ENCODE measurements at places on chromosomes 11 and 22.
A peak's percentile ranks its signal among the peaks of the same experiment; 100 is the strongest.

GRCh38 chr11:12186701-12187100 lies 76.3 kb downstream of the MICAL2 start:
- no peak for DNase-seq

DNA sequence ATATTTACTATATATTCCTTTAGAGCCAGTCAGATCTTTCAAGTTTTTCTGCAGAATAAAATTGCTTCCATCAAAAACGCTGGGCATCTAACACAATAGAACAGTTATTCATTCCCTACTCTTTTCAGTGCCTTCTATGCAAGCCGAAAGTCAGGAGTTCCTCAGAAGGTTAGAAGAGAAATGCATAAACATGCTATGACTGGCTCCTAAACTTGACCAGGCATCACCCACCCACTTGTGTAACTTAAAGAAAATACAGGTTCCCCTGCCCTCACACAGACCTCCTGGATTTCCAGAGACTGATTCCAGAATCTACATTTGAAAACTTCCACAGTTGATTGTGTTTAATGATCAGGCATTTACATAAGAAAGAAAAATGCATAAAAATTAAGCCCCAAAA lies 19.3 kb upstream of the ARHGAP32 start:
- DNase-seq: no peak

DNA sequence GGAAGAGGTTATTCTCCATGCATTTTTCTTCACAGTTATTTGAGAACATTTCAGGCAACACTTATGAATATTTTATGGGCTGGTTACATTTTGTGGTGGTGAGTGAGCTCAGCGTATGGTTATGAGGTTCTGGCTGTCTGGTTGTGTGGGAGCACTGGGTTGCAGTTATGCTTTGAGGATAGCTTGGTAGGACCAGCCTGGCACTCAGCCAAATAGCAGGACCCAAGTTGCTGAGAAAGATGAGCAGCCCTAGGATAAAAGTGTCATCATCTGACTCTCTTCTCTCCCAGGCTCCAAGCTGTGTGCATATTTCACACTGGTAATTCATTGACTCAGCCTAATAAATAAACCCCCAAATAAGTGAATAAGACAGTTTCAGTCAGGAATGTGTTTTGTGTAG lies 8.1 kb upstream of the SRSF8 start:
- DNase-seq: peak; percentile 47

DNA sequence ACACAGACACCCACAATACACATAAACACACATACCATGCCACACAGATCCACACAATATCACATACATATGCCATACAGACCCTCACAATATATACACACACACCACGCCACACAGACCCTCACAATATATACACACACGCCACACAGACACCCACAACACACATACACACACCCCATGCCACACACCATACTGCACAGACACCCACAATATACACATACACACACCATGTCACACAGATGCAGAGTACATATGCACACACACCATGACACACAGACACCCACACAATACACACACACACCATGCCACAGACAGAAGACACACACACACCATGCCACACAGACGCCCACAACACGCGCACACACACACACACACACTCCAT lies 43.6 kb downstream of the SHISAL1 start:
- no peak for DNase-seq

GRCh38 chr11:643366-643765 lies 6.3 kb downstream of the DRD4 start:
- DNase-seq: no peak

GRCh38 chr11:119742263-119742861 lies 13.4 kb upstream of the NECTIN1 start:
- DNase-seq: peak; percentile 54

GRCh38 chr11:18384157-18384641 lies 10.2 kb upstream of the LDHA start:
- DNase-seq: peak; percentile 75

GRCh38 chr11:10487002-10487647 lies 32.1 kb downstream of the AMPD3 start:
- DNase-seq: no peak

DNA sequence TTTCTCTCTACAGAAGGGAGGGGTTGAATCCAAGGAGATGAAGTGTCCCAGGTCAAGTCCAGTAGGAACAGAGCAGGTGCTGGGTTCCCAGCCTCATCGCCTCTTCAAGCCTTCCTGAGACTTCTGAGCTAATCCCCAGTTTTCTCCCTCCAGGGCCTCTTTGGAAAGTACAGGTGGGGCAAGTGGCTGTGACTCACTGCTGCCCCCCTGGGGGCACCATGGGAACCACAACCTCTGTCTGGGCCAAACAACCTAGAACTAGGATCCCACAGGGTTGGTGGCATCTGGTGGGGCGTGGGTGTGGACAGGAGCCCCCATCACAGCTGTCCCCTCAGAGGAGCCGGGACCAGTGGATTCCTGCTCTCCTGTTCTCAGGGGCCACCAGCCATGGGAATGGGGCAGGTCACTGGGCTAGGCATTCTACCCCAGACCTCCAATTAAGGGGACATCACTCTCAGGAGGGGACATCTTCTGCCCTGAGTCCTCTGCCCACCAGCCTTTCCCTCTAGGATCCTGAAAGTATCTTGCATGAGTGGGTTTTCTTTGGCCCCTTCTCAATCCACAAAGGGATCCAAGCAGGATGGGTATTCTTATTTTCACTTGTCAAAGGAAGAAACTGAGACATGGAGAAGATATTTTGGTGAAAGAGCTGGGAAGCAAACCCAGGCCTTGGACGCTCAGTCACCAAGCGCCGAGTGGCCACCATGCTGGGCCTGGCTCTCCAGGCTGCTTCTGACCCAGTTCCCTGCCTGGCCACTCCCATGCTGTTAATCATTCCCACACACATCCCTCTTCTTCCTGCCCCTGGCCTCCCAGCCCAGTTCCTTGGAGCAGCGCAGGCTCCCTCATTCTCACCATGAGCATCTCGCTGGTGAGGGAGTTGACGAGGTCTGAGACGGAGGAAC lies 23.8 kb downstream of the LRRC10B start:
- no peak for DNase-seq

DNA sequence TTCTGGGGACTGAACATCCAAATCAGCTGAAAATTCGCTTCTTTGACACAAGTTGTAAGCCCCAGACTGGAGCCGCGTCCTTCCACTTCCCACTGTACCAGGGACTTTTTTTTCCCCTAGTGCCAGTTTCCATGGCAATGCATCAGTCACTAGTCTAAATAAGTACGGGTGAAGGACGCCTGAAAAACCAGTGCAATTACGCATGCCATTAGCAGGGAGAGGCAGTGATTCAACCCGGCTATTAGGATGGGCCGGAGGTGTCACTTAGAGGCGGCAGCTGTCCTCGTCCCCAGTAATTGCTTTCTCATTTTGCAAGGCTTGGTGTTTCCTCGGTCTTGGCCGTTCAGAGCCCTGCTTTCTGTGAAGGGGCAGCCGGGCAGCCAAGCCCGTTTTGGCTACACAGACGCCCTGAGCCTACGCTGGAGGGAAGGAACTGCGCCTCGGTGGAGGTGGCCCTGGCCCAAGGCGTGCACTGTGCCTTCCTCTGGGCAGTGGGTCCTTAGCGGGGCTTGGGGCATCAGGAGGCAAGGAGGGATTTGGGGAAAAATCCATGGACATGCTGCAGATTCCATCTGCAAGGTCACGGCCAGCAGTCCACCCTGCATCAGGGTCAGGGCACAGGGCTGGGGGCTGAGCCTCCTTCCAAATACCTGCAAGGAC lies 319.7 kb downstream of the CTTN start:
- no peak for DNase-seq

- DNase-seq: peak; percentile 60
These were observed 993.4 kb upstream of the FAT3 start for GRCh38 chr11:91231226-91231625.

GRCh38 chr11:3340025-3340424 lies 38.9 kb downstream of the ZNF195 start:
- DNase-seq: peak; percentile 81

GRCh38 chr11:75773595-75774353 lies 5.2 kb downstream of the DGAT2 start:
- no peak for DNase-seq

DNA sequence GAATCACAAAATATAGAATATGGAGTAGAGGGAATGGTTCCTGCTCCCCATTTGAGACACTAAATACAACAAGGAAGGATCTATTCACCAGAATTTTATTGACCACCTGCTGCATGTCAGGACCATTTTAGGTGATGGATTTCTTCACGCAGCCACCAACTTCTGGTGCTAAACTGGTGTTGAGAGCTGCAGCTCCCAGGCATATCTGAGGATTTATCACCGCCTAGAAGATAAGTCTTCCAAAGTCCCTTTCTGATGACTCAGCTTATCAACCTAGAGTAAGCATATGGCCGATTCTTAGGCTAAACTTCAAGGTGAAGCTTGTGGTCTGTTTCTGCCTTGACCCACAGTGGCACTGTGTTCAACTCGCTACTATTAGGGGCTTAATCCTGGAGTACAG lies 6.7 kb downstream of the DDI1 start:
- peak; percentile 5 for DNase-seq

DNA sequence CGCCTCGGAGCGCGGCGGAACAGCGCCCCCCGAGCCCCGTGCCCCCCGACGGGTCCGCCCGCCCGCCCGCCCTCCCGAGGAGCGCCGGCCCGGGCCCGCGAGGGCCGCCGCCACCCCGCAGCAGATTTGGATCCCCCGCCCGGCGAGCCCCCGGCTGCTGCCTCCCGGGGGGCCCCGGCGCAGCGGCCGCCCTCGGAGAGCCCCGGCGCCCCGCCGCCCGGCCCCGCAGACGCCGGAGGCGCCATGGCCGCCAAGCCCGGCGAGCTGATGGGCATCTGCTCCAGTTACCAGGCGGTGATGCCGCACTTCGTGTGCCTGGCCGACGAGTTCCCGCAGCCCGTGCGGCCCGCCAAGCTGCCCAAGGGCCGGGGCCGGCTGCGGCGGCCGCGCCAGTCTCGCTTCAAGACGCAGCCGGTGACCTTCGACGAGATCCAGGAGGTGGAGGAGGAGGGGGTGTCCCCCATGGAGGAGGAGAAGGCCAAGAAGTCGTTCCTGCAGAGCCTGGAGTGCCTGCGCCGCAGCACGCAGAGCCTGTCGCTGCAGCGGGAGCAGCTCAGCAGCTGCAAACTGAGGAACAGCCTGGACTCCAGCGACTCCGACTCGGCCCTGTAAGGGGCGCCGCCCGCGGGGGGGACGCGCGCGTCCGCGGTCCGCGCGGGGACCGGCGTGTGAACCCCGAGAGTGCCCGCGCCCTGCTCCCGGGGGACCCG lies 380 bp downstream of the C11orf96 start:
- DNase-seq: peak; percentile 44

DNA sequence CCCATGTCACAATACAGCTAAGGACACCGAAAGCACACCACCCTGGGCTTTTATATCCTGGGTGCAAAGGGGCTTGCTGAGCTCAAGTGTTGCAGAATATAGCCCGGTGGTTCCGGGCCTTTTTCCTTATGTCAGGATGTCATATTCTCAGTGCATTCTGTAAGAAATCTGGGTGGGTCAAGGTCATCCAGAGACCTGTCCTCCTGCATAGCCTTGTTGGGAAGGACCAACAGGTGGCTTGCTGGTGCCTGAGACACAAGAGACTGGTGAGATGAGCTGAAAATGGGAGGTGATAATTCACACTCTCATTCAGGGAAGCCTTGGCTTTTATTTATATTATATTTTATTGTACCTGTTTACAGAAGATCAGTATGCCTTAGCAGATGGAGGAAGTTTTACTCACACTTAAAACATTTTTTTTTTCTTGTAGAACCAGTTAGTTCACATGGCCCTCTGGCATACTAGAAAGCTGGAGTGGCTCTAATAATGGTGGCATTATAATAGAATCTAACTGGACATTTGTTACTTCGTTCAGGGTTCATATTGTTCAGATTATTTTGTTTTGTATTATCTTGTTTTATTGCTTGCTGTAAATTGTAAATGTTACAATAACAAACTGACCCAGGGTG lies 14.6 kb upstream of the TMEM123 start:
- DNase-seq: no peak

DNA sequence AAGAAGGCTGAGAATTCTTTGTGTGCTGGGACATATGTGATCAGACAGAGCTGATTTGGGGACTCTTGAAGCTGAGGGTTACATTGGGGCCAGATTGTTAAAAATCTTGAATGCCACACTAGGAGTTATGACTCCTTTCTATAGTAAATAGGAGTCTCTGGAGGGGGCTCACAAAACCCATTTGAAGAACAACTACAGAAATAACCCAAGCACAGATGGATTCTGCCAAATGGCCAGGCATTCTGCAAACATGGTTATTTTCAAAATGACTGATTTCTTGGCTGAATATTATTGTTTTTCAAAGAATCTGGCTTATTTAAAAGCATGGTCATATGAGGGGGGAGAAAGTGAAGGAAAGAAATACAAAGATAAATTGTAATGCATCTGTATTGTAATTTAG lies 625.5 kb upstream of the TENM4 start:
- DNase-seq: no peak

DNA sequence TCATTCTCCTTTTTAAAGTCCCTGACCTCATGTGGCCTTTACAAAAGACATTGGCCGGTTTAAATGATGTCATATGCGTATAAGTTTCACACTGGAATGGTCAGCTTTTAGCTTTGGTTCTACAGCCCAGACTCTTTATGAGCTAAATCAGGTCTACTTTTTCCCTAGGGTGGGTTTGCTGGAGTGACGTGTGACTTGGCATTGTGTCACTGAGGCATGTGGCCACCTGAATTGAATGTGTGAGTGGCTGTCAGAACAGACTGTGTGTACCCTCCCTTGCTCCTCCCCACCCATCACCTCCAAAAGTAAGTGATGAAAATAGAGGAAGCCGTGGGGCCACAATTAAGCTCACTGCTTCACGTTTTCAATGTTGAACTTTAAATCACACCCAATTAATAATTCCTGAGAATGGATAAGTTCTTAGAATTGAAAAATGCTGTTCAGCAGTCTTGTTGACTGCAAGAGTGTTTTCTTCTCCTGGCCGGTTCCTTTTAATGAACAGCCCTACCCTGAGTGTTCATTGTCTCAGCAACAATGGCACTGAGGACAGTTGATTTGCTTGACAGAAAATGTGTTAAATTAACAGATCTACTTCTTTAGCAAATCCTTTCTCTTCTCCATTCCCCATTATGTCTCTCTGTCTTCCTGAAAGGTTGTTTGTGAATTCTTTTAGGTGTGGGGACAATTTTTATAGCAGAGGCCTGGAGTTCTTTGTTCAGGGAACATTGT lies 11.3 kb downstream of the CECR2 start:
- no peak for DNase-seq

DNA sequence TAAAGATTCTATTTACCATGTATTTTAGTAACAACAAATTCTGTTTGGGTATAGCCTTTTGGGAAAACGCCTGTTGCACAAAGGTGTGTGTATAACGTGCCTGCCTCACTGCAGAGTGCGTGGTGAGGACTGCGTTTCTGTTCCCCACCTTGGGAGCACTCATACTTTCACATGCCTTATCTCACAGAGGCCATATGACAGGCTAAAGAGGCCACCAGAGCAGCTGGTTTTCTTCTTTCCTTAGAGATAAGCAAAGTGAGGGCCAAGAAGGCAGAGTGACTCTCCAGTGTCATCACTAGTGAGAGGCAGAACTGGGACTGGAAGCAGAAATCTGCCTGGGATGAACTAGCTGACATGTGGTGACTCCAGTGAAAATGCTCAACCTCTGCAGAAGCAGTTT lies 369.2 kb upstream of the NARS2 start:
- no peak for DNase-seq
